Activated CD8-positive, alpha-beta memory T cell treated with anti-CD3 and anti-CD28 coated beads, Interleukin-2, amount 50 U/mL, for 48 hours (primary cell): ENCODE measurements at places on chromosomes 12 and 14.

GRCh38 chr14:96156804-96157760, 47.6 kb upstream of the BDKRB2 start:
- no peak for DNase-seq

- no peak for DNase-seq
Measured at GRCh38 chr14:86973177-86973576, 1019.8 kb downstream of the GALC start.

- DNase-seq = no peak
Measured at GRCh38 chr14:36268121-36268520, 52.3 kb downstream of the MBIP start.

DNA sequence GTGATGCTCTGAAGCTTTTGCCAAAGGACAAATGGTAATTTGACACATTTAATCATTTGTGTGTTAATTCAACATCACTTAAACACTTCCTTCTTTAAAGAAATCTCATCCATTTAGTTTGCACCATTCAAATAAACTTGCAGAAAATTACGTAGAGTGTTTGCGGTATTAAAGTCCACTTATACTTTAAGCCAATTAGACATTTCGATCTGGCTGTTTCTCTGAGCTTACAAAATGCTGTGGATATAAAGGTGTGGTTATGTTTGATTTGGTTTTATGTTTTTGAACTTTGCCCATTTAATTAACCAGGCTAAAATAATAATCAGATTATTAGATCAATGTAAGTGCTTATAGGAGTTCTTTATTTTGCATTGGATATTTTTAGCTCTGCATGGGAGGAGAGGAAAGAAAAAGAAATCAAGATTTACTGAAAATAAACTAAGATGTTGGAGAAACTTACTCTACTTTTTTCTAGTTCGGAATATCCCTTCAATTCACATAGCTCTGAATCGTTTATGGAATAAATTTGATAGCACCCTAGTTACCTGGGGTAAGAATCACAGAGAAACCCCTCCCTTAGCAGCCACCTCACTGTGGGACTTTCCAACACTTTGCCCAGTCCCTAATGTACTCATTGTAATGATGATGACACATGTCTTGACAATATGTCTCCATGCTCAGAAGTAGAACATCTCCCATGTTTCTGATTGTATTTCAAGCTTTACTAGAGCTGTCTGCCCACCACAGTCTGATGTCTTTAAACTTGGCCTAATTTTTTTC, 268.0 kb downstream of the BTG1 start:
- no peak for DNase-seq

- peak; percentile 56 for DNase-seq
Measured at GRCh38 chr12:113464852-113465719, 6.6 kb downstream of the LHX5 start.
